ENCODE measurements at places on chromosomes 5 and 9.

DNA sequence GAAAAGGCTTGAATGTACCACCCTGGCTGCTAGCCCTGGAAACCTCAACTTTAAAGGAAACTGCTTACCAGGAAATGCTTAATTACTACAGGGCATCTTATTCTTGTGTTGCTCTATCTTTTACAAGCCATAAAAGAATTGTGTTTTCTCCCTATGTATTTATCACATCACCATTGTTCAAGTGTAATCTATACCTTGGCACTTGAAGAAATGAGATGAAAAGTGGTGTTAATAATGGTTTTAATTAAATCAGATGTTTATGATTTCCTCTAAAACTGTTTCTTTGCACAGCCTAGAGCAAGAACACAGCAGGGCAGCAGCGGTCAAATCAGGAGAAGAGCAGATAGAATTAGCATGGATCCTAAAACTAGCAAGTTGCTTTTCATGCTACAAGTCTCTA is 131.8 kb upstream of the RGMB start:
- DNase-seq, result no peak

DNA sequence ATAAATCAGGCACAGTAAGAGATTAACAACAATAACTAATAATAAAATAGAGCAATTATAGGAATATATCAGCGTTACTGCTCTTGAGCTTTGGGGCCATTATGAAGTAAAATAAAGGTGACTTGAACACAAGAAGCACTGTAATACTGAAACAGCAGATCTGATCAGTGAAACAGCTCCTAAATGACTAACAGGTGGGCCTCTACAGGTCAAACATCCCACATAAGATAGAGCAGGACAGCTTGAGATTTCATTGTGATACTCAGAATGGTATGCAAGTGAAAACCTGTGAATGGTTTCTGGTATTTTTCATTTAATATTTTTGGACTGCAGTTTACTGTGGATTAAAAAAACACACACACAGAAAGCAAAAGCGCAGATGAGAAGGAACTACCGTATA is 24.0 kb upstream of the MAP3K1 start:
- no peak for DNase-seq

DNA sequence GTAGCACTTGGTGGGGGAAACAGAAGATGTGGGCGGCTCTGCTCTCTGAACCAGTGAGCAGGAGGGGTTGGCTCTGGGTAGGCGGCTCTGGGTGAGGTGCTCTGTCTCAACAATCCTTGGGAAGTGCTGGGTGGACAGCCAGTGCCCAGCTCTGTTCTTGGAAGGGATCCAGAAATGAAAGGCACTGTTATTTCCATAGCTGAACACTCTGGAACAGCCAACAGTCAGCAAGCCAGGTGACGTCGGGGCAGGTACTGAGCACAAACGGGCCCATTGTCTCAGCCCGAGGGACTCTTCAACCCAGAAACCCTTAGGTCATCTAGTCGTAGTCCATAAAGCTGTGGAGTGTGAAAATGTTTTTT is 36.3 kb downstream of the OLFM1 start:
- no peak for DNase-seq

DNA sequence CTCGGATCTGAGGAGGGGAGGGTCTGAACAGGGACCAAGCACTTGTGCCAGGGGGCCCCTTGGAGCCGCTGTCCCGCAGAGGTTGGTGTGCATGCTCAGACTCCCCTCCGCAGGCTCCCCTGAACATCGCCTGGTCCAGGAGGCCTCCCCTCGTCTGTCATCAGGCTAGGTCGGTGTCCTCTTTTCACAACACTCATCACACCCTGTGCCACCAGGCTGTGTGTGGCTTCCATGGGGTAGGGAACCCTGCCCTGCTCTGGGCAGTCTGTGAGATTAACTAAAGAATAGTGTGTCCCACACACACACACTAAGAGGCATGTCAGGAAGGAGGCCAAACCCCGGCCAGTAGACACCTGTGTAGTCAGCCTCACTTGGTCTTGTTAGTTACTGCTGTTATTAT is 119.3 kb downstream of the C5orf15 start:
- no peak for DNase-seq

DNA sequence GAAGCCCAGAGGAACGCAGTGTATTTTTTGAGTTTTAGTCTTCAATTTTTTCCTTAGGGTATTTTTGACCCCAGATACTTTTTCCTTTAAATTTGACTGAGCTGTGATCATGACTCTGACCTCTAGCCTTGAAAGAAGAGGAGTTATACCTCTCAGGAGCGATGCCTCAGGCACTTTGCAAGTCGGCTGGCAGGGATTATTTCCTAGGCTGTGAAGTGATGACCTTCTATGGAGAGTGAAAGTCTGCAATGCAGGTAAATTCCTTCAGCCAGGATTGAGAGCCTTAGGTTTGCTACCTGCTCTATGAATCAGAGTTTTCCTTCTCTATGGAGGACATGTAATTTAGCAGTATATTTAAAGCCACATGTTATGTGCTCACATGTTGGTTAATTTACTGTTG is 10.8 kb upstream of the NUDT12 start:
- no peak for DNase-seq

DNA sequence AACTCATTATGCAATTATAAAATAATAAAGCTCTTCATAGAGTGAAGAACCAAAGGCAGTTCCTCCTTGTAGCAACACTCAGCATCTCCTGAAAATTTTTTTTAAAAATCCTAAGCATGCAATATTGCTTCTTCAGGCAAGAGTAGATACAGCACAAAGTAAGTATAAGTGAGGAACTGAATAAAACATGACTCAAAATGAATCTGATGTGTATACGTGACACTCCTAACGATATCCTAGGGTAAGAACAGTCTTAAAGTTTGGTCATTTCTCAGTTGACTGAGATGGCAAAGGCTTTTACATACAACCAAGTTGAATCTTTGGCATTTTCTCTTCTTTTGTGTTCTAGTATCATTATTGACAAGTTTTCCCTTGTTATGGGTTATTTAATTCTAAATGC is 41.1 kb upstream of the AOPEP start:
- no peak for DNase-seq

DNA sequence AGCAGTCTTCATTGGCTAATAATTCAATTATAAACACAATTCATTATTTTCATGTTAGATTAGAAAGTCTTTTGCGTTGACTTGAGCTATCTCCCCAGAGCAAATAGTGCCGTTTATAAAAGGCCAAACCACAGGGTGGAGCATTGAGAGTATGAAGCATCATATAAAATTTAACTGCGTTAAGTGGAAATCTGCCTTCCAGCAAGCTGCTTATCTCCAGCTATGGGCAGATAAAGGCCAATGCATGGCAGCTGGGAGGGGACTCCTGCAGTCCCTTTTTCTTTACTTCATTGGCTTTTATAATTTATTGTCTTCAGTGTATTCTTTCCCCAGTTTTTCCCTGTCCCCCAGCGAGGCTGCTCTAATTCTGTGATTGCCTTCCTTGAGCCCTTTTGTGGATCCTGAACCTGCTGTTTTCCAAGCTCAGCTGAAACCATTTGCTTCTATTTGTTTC is 113.7 kb downstream of the TMEM232 start:
- DNase-seq, result no peak

DNA sequence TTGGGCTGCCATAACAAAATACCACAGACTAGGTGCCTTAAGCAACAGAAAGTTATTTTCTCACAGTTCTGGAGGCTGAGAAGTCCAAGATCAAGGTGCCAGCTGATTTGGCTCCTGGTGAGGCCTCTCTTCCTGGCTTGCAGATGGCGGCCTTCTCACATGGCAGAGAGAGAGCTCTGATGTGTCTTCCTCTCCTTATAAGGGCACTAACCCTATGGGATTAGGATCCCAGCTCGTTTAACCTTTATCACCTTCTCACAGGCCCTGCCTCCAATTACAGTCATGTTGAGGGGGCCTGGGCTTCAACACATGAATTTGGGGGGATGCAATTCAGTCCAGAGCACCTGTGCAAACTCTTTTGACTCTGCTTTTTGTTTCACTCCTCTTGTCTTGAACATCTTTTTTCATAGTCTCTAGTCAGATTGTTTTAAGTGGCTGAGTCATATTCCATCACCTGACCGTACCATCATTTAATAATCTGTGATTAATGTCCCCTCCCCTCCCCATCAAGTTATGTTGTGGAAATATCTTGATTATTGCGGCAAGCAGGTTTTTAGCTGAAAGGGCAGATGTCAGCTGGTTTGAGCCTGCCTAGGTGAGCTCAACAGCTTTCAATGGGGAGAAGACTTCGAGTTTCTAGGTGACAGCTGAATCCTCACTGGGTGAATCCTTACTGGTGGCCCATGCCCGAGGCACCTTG is 61.8 kb downstream of the NDFIP1 start:
- no peak for DNase-seq

DNA sequence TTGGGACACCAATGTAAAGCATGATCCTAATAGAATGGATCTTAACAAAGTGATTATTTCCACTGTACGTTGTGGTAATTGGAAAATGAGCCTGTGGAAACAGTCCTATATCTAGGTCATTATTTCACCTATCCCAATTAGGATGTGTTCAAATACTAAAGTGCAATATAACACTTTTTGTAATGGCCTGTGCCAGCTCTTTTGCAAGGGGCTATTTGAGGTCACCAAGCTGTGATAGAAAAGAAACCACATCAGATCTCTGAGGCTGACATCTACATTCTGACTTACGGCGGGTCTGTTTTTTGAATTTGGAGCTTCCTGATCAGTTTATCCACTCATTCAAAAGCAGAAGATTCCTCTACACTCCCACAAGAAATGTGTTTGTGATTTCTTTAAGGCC is 150.0 kb downstream of the TLE1 start:
- DNase-seq, result no peak

GRCh38 chr5:16265141-16265540 is 85.5 kb upstream of the MARCHF11 start:
- DNase-seq, result no peak

DNA sequence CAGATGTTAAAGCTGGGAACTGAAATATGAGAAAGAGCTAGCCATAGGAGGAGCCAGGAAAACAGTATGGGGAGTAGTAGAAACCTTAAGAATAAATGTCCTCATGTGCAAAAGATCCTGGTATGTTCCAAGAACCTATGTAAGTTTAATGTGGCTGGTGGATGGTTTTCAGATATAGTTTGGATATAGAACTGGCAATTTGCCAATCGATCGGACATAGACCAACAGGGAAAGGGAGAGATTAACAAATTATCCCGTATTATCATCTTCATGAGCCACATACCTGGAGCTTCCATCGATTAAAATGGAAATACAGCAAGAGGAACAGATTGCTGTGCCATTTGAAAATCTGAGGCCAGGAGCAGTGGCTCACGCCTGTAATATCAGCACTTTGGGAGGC is 388.7 kb downstream of the PRELID2 start:
- DNase-seq, result no peak

DNA sequence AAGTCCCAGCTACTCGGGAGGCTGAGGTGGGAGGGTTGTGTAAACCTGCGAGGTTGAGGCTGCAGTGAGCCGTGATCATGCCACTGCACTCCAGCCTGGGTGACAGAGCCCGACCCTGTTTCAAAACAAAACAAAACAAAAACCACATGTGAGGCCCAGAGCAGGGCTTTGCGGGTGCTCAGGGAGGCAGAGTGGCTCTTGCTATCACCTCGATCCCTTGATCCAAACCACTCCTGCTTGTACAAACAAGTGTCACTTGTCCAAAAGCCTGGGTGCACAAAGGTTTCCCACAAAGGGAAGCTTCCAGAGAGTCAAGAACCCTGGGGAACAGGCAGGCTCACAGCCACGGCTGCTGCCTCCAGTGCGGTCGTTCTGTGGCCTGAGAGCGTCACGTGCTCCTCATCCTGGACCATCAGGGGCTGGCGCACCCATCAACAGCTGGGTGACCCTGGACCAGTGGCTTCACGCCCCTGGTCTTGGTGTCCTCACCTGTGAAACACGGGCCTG is 162.7 kb downstream of the C9orf50 start:
- peak; percentile 78 for DNase-seq

DNA sequence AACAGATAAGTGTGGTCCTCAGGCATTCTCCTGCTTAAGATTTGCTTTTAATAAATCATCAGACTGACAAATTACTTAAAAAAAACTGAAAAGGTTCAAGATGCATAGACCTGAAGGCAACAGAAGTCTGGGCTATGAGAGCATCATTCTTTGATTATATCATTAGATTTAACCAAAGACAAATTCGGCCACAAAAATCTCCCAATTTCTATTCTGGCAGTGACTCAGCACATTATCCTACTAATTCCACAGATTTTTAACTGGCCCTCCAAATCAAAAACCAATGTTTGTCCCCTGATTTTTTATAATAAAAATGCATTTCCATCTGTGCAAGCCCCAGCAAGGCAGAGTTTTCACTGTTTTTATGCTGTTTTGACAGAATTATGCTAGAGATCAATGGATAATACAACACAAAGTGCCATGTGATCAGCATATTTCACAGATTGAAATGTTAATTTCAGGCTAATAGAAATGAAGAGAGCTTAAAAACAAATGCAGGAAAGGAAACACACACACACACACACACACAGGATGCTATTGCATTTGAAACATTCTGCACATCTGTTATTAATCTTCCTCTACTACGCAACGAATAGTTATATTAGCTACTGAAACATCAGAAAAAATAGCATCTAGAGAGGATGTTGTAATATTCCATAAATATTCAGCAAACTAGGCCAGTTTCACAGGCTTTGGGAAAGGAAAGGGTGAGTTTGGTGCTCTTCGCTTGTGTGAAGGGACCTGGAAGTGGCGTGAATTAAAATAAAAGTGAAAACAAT is 177.6 kb upstream of the ST8SIA4 start:
- DNase-seq, result no peak

GRCh38 chr9:37036776-37037502 is 2.9 kb upstream of the PAX5 start:
- peak; percentile 52 for DNase-seq

DNA sequence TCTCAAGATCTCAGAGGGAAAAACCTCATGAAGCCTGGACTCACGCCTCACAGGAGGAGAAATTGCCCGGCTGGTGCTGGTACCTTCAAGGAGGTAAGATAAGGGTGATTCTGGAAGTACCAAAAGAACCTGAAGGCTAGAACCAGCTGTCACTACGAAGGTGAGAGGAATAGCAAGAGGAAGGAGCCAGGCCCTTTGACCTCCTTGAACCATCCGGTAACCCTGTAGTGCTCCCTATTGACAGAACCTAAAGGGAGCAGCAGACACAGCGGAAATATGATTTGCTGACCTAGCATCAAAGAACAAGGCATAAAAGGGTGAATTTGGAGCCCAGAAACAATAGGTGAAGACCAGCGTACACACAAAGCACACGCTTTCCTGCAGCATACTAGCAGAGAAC is 92.2 kb downstream of the DOCK8 start:
- no peak for DNase-seq

DNA sequence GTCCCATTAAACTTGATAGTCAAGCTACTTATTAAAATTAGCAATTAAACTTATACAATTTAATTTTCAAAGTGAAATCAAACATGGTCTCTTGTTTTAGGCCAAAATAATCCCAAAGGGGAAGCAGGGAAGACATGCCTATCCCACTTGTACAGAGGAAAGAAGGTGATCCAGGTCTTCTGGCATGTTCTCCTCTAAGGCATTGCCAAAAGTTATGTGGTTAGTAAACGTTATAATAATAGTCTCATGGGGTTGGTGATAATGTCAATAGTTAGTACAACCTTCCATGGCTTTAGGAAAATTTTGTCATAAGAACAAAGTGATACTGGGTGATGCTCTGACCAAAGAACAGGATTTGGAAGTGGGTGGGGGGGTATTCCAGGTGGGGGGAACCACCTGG is 52.8 kb downstream of the ROR2 start:
- DNase-seq, result no peak
